MV-4-11 (cell line): ENCODE measurements at places on chromosomes 4 and X.

DNA sequence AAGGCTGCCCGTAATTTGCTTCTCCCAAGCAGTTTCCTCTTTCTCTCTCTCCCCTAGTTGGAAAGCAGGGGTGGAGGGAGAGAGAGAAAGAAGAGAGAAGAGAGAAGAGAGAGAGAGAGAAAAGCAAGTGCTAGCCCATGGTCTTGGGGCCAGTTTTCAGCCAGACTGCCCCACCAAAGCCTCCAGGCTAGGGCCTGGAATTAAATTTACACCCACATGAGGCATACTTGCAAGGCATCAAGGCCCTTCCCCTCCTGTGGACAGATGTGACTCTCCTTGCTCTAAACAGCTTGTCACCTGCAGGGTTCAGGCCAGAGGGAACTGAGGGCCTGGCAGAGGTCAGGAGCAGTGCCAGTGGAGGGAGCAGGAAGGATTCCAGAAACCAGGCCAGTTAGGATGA lies 1.7 kb upstream of the CXCR3 start:
- DNase-seq = no peak

DNA sequence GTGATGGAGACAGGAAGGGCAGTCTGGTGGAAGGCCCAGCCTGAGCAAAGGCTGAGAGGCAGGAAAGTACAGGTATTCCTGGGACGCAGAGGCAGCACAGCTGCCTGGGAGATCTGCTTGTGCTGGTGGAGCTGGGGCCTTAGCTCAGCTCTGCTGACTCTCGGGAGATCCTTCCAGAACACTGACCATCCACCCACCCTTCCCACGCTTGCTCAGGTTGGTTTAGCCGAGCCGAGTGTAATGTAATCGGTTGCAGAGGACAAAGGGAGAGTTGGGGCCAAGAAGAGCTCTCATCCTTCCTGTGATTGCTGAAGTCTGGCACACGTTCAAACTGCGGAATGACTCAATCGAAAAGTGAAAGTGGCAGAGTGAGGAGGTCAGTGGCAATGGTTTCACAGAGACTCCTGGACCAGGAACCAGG lies 43.1 kb upstream of the GPR78 start:
- DNase-seq = peak; percentile 76

- DNase-seq = no peak
Observed at GRCh38 chr4:126466848-126467247, 1152.1 kb downstream of the FAT4 start.

- no peak for DNase-seq
Observed at GRCh38 chr4:43357252-43357974, 464.9 kb downstream of the GRXCR1 start.

DNA sequence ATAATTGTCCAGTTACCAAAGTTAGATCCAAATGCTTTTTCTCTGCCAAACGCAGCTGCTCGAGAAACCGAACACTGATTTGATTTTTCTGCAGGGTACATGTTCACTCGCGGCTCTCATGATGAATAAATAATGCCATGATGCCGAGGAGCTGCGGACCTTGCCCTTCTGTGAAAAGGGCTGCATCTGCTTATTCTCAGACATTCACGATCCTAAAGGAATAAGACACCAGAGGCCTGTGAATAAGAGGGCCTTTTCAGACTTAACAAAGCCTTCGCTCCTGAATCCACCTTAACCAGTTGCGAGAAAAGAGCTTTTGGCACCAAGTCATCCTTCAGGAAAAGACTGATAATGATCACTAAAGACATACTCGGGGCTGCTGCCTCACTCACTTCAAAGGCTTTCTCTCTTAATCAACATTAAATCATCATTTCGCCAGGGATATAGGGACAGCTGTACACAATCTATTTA lies 147.5 kb downstream of the FBXO8 start:
- DNase-seq = no peak

- DNase-seq = peak; percentile 3
Observed at GRCh38 chr4:8117278-8117682, 41.3 kb downstream of the ABLIM2 start.

- DNase-seq = peak; percentile 33
Observed at GRCh38 chr4:128571747-128572146, 237.8 kb upstream of the JADE1 start.

DNA sequence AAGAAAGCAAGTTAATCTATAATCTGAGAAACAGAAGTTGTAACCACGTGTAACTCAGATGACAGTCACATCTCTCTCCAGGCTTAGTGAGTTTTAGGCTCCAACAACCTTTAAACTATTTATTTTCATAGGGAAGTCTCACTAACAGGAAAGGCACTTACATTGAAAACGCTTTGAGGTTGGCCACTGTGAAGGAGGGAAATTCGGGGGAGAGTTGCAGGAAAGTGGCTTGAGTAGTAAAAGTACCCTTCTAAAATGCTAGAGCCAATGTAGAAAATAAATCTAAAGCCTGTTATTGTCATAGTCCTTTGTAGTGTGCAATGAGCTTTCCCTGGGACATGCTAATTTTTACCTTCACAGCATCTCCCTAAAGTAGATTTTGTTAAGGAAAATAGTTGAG lies 995 bp upstream of the NFXL1 start:
- DNase-seq = peak; percentile 13

GRCh38 chrX:31227250-31227649 lies 155.4 kb upstream of the FTHL17 start:
- no peak for DNase-seq

DNA sequence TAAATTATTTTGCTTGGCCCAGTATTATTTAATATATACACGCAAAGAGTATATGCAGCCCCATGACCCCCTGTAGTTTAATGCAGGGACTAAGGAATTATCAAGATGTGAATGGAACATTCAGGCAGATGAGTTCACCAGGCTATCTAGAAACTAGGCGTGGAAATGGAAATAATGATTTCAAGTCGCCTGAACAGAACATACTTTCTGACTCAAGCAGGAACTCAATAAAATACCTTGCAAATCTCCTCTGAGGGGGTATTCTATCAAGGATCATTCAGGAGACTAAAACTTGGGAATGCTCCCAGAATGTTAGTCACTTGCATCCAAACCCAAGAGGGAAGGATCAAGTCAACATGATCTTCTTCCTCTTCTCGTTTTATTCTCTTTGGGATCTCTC lies 59.6 kb upstream of the RASSF6 start:
- no peak for DNase-seq

DNA sequence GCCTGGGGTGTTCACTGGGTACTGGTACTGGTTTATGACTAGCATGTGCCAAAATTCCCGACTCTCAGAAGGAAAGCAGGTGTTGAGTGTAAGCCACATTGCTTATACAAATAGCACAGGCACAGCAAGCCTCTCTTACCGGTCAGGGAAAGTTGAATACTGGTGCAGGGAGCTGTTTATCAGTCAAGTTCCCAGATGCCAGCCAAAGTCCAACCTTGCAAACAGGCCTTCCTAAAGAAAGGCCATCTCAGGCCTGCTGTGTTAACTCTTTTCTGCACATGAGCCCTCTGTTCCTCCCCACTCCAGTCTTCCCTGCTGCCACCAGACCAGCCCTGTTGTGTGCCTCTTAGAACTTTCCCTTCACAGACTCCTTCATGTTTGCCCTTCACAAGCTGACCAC lies 34.2 kb downstream of the PKD2 start:
- DNase-seq = no peak

GRCh38 chr4:169414913-169415312 lies 144.2 kb upstream of the SH3RF1 start:
- no peak for DNase-seq

DNA sequence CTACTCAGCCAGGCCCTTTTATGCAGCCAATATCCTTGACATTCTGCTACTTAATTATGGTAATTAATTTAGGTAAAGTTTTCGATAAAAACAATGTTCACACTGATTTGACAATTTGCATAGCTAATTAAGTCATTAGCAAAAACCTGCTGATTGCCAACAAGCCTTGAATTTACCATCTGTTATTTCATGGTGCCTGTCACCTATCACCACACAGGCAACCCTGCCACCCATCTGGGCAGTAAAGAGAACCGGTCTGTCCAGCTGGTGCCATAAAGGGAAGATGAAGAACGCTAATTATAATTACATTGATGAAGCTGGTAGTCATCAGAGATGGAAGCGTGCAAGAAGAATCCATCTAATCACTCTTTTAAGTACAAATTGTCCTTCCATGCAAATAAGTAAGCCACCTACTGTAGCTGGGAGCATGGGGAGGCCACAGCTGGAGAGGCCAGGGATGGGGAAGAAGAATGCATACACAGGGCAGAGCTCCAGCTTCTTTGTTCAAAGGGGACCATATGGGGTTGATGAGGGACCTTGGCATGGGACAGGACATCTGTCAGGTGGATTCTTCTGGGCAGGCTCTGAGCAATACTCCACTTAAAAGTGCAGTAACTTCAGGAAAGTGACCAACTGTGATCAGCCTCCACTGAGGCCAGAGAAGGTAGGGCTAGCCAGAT lies 277.3 kb upstream of the TAPT1 start:
- DNase-seq = no peak

DNA sequence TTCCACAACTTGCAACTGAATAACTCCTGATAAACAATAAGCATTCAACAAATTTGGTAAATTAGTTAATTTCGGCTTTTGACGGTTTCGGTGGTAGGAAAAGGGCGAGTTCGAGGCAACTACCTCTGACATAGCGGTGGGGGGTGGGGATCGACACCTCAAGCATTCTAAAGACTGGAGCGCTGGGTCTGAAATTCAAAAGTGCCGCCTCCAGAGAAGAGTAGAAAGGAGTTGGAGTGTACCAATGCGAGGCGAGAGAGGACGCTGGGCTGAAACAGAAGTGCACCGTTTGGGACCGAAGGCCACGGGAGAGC lies 725 bp downstream of the SMC1A start:
- no peak for DNase-seq

DNA sequence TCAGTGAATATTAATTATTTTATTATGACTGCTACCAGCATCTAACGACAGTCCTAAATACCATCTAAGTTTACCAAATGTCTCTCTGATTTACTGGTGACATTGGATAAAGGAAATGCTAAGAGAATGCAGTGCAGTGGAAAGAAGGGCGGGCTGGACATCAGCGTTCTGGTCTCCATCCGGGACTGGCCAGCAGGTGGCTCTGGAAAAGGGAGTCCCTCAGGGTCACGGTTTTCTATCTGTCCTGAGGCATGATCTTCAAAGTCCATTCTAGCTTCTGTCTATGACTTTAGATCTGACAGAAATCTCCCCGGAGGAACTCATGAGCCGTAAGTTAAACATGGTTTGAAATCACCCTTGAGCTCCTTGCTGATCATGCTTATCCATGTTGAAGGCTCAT lies 3.3 kb downstream of the TRIM2 start:
- DNase-seq = no peak

DNA sequence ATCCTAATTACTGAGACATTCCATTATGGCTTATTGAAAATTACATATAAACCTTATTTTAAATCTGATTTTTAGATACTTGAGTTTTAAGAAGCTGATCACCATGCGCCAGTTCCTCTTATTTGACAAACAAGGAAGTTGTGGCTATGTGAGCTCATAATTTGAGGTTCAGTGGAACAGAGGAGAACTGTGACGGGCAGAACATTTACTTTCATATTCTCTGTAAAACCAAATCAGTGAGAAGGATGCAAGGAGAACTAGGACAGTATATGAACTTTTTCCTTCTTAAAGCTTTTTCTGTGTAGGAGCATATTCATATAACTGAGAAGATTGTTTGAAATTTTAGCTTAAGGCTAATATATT lies 25.3 kb downstream of the STIM2 start:
- peak; percentile 94 for DNase-seq

DNA sequence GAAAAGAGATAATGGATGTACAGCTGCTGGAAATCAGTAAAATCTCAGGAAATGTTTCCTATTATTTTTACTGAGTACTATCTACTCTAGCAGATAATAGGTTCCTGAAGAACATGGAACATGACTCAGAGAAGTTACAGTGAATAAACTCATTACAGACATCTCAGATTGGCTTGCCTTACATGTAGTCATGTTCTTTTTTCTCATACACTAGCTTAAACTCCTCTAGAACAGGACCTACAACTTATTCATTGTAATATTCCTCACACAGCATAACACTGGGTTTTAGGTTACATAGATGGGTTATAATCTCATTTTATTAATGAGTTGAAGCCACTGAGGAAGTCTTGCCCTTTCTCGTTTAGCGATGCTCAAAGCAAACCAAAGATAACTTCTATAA lies 86.9 kb upstream of the BMP2K start:
- DNase-seq = no peak

DNA sequence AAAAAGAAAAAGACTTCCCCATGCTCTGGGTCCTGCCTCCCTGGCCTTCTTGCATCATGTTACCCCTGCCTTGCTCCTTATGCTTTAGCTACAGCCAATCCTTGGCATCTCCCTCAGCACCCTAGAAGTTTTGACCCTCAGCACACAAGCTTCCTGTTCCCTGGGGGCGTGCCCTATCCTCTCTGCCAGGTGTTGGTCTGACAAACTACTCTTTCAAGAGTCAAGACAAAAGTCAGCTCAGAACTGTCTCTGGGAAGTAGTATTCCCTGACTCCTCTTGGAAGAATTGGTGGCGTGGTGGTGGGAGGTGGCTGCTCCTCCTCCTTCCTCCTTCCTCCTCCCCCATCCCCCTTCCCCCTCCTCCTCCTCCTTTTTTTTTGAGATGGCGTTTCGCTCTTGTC lies 41.0 kb downstream of the PRPS1 start:
- no peak for DNase-seq

- DNase-seq = no peak
Observed at GRCh38 chr4:115249808-115250207, 136.4 kb upstream of the NDST4 start.

DNA sequence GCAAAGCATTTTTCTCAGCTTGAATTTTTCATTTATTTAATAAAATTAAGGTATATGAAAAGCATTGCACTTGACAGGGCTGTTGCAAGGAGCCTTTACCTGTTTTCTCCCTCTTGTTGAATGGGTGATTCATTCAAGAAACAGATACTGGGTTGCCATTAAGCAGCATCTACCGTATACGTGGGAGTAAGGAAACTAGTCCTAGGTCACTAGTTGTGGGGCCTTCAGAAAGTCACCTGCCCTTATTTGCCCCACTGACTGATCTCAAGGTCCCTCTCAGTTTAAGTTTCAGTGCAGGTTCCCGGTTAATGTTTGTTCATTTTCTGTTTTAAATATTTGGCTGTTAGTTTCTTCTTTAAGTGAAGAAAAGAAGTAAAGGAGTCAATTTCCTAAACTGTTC lies 34.0 kb downstream of the LHFPL1 start:
- no peak for DNase-seq

DNA sequence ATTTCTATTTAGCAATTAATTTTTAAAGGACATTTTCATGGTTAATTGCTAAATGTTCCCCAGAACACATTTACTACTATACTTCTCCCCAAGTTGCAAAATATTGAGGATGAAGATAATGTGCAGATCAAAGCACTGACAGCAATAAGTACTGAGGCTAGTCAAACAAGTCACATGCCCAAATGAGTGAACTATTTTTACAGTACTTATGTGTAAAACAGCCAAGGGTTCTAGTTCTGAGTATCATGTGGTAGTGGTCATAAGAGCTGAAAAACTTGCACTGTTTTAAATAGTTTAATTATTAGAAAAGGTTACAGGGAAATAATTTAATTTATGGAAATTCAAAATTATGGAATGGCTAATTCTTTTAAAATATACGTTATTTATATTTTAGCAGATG lies 3.8 kb downstream of the GALNTL6 start:
- DNase-seq = no peak

DNA sequence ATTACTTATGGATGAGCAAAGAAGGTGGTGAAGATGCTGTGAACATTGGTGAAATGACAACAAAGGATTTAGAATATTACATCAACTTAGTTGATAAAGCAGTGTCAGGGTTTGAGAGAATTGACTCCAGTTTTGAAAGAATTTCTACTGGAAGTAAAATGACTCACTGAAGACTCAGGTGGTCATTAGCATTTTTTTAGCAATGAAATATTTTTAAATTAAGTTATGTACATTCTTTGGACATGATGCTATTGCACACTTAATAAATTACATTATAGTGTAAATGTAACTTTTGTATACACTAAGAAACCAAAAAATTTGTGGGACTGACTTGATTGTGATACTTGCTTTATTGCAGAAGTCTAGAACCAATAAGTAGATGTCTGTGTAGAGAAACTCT lies 56.9 kb downstream of the USO1 start:
- DNase-seq = no peak
